ENCODE measurements at places on chromosomes 7 and 10.

- no peak for DNase-seq
Measured at GRCh38 chr10:111221682-111222480, 145.1 kb downstream of the ADRA2A start.

DNA sequence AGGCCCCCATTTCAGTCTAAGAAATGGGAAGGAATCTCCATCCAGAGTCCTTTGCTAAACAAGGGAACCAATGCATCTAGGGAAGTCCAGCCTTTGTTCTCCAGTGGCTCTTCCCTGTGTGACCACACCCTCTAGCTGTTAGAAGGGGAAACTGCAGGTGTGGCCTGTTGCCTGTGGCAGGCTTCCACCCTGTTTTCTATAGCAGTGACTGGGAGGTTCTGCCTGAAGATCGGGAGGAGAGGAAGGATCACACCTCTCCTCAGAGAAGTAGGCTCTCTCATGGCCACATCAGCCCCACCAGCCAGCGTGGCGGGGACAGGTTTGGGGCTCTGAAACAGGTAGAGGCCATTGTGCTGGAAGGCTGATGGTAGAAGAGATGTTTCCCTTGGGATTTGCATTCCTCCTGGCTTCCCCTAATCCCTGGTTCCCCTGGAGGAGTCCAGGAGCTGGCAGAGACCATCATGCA, 47.7 kb upstream of the TRIM8 start:
- DNase-seq, result no peak

DNA sequence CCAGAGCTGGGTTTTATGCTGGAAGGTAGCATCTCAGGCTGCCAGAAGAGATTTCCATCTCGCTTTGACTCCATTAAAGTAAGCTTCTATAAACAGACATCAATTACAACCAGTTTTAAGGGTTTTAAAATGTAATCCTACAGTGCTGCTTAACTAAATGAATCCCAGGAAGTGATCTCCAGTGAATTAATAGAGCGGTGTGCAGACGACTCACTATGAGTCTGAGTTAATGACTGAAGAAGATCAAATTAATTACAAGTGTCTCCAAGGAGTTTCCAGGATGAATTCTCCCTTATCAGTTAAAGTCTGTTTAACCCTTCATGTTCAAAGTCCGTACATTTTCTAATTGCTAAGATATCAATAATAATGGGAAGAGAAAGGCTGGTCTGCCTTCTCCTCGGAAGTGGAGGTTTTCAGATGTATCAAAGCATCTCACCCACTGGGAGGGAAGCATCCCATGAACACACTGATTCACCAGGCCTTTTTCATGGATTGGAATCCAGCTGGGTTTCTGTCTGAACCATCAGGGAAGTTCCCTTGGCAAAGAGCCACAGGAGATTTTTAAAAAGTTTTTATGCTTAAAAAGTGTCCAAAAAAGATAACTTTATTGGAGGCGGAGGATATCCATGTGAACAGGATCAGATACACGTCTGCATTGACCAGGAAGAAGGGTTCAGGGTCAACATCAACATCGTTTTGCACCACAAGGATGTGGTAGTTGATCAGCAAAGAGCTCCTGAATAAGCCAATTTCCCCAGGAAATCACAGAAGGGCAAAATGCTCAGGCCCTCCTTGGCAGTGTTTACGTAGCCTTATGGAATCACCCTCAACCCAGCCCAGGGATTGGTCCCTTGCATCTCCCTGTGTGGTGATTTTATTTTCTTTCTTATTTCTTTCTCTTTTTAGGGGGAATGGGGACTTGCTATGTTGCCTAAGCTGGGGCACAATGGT, 288.2 kb downstream of the POU6F2 start:
- DNase-seq, result no peak

GRCh38 chr10:82934429-82934828, 1059.4 kb downstream of the NRG3 start:
- no peak for DNase-seq

DNA sequence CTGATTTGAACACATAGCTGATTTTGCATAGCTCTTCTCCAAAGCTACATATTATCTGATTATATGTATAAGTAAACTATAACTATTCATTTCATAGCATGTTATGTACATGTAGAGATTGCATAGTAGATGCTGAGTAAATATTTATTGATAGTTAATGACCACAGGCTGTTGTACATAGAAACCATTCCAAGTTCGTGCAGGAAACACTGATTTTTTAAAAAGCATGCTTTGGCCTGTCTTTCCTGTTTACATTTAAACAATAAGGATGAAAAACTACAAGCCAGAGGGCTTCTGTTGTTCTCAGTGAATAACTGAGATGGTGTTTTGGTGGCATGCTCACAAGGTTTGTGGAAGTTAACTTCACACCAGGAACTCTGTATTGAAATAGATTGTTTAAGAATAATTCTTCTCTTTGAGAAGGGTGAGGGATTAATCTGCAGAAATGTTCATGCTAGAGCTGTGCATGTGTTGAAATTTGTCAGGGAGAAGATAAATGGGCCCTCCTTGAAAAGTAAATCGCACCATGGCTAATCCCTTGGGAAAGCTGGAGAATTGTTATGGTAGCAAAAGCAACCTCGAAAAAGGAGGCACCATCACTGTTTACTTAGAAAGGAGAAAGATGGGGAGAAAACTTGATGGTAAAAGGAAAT, 120.2 kb upstream of the SP8 start:
- no peak for DNase-seq

GRCh38 chr7:131166066-131166465, 161.6 kb upstream of the MKLN1 start:
- no peak for DNase-seq

DNA sequence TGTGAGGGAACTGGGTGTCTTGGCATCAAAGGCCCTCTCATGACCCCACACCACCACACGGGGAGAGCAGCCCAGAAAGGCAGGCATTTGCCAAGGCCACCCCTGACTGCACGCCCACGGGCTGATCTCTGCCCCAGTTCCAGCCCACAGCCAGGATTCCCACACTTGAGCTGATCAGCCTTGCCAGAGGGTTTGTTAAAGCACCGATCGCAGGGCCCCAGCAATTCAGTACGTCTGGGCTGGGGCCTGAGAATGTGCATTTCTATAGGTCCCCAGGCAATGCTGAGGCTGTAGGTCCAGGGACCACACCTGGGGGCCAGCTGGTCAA, 103.9 kb downstream of the TNS3 start:
- DNase-seq, result no peak

DNA sequence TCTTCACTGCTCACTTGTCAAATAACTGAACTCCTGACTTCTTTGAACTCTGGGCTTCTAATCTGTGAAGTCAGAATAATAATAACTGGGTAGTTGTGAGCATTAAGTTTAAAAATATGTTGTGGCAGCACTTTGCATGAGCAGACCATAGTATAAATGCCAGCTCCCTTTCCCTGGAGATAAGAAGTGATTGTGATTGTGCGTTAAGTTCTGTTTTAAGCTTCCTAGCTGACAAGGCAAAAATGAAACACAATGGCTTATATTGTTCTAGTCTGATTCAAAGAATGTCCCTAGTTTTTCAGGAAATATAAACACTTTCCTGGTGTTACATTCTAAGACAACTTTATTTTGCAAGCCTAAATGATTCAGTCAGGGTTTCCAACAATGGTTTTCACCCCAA, 61.8 kb downstream of the PTPRE start:
- DNase-seq, result no peak

- no peak for DNase-seq
Measured at GRCh38 chr10:49081547-49082275, 33.6 kb downstream of the VSTM4 start.

- no peak for DNase-seq
Measured at GRCh38 chr10:114611617-114612016, 46.5 kb downstream of the ABLIM1 start.

DNA sequence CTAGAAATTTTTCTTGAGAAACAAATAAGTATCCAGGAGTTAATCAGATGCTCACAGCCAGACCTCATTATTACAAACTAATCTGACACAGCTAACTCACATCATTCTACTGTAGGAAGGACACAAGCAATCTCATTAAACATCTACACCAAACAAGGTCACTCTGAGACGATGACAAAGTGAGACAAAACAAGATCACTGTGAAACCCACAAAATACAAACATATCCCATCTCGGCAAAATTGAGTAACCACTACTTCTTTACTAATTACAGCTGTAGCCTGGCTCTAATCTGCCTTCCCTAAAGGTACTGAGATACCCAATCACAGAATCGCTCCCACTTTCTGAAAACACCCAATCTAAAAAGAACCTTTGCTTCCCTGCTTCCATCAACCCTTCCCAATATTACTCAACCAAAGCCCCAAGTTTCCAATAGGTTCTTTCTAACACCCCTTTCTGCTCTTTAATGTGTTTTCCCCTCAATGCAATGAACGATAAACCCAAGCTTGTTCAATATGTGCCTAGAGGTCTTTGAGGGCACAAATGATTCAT, 26.9 kb downstream of the CCDC6 start:
- no peak for DNase-seq

- DNase-seq, result no peak
Measured at GRCh38 chr7:8514781-8515519, 81.5 kb downstream of the NXPH1 start.

GRCh38 chr7:82839063-82839462, 323.6 kb downstream of the PCLO start:
- DNase-seq, result no peak

DNA sequence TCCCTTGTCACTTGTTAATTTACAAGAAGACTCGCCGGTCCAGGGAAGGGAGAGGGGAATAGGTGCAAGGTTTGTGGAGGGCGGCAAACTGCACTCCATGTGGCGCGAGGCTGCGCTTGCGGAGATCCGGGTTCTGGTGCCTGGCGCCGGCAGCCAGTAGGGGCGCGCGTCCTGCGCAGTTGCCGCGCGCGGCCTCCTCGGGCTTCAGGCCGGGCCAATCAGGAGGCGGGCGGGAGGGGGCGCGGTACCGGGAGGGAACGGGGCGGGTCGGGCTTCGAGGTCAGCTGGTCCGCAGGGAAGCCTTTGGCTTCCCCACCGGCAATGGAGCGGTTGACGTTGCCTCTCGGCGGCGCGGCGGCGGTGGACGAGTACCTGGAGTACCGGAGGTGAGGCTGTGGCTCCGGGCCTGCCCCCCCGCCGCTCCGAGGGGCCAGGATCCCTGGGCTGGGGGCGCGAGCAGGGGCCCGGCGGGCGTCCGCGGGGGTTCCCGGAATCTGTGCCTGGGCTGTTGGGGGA, at the start of gene FAM221A:
TSS of gene FAM221A (plus strand) at position 302 of the 516 bp plus-strand sequence. CDS start at position 322, 20 bp downstream.
- no peak for DNase-seq

DNA sequence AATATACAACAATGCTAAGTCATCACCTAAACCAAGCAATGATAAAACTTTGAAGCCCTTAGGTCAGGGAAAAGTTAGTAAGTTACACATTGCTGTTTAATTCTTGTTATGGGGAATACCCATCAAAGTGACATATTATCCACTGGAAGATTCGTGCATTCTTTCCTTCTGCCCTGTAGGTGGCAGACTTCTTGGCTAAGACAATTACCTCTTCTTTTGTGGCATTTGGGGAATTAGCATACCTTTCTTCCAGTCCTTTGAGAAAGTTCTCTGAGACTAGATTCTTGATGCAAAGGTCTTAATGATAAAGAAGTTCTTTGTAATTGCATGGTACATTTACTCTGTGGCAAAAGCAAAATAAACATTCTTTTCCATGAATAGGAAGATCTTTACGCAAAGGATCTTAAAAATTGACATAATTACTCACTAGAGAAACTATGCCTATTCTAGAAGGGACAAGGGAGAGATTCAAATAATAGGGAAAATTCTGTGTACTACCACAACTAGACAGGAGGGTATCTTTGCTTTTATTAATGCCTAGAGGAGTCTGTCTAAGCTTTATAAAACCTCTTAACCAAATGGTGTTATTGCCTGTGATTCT, 395.9 kb downstream of the GRM8 start:
- DNase-seq, result no peak

GRCh38 chr10:24467605-24468004, 256.1 kb downstream of the ARHGAP21 start:
- DNase-seq, result no peak

DNA sequence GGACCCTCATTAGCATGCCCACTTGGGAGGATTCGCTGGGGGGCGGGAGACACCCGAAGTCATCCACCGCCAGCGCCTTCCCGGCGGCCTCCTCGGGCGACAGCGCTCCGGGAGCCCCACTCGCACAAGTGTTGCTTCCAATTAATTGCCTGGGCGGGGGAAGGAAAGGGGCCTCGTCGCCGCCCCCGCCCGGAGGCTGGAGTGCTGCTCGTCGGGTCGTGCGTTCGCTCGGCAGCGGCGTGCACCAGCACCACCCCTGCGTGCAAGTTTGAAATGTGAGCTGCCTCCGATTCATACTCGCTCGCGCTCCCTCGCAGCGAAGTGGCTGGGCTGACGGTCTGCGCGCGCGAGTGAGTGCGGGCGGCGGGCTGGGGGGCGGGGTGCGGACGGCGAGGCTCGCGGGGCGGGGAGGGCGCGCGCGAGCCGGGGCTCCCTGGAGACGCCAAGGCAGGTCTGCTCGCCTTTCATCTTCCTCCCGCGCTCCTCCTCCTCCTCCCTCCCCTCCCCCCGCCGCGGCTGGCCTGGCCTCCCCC, 104.6 kb upstream of the PPIF start:
- no peak for DNase-seq

- DNase-seq, result no peak
Measured at GRCh38 chr7:44438816-44439215, 51.6 kb downstream of the NUDCD3 start.

- no peak for DNase-seq
Measured at GRCh38 chr7:16023046-16023445, 336.6 kb upstream of the MEOX2 start.

DNA sequence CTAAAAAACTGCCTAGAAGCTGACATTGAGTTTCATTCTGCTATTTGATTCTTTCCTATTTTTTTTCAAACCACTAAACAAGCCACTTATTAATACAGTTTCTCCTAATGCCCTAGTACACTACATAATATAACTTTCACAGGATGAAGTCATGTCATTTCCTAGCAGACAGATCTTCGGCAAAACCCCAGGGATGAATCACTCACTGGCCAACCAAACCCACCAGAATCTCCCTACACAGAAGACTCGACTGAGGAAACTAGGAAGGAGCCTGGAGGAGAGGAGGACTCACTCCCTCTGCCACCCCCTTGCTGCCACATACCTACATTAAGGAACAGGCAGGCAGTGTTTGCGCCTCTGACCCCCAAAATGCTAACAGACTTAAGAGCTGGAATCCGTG, 33.4 kb downstream of the XPNPEP1 start:
- DNase-seq, result no peak

DNA sequence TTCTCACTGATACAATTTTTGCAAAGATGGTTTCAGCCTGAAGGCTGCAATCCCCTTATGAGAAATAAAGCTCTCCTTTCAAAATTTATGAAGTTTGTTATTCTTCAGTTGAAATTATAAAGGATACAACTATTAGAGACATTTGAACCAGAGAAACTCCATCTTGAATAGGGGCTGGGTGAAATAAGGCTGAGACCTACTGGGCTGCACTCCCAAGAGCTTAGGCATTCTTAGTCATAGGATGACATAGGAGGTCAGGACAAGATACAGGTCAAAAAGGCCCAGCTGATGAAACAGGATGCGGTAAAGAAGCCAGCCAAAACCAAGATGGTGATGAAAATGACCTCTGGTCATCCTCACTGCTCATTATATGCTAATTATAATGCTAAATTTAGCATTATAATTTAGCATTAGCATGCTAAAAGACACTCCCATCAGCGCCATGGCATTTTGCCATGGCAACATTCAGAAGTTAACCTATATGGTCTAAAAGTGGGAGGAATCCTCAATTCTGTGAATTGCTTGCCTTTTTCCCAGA, 22.4 kb upstream of the IFIT1B start:
- no peak for DNase-seq
